ENCODE measurements at places on chromosomes 1 and 21.

DNA sequence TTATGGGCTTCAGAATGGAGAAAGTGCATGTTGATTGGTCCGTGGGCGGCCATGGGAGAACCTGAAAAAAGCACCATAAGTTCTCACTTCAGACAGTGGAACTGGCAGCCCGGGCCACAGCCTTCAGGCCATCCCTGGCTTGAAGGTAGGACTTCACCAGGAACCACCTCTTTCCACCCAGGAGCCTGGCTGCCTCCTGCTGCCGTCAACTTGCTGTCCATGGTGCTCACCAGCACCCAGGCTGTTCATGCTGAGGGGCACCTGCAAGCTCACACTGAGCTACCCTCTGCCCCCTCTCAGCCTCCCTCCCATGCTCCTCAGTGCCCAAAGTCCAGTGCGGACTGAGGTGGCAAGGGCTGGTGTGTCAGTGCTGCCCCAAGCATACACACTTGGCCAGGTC is 12.9 kb upstream of the FNBP1L start:
- DNase-seq, result no peak

GRCh38 chr1:241844593-241844992 is 3.4 kb upstream of the EXO1 start:
- no peak for DNase-seq

DNA sequence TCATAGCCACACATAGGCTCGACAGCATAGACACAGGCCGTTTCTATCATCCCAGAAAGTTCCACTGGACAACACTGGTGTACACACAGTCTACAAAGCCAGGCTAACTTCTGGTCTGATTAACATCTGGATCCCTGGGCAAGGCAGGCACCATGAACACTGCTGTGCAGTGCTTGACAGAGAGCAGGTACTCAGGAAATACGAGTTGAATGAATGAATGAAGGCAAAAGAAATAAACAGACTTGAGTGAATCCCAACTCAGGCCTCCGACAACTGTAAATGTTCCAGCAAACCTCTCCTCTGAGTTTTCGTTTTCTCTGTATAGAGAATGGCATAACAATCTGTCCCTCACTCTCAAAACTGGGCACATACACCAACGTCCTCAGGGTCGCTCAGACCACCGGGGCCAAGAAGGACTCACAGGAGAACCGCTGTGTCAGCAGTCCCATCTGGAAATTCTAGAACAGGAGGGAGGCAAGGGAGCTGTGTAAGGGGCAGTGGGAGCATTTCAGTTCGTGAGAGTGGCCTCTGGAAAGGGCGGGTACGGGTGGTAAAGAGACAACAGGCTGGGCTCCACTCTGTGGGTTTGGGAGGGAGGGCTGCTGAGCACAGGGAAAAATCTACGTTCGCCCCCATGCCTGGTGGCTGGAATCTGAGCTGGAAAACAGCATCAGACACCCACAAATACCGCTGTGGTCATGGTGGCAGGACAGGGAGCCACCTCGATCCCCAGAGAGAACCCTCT is 15.1 kb upstream of the ECE1 start:
- DNase-seq, result no peak

GRCh38 chr1:42981255-42981805 is 22.7 kb upstream of the SLC2A1 start:
- no peak for DNase-seq

- no peak for DNase-seq
These were observed 12.8 kb downstream of the TRAPPC10 start for GRCh38 chr21:44024887-44025353.
